Fibroblast of skin of right quadriceps (primary cell): ENCODE measurements at places on chromosomes 1 and 21.

- peak; percentile 26 for DNase-seq
These were observed 101.5 kb upstream of the TLR5 start for GRCh38 chr1:223244366-223245103.

DNA sequence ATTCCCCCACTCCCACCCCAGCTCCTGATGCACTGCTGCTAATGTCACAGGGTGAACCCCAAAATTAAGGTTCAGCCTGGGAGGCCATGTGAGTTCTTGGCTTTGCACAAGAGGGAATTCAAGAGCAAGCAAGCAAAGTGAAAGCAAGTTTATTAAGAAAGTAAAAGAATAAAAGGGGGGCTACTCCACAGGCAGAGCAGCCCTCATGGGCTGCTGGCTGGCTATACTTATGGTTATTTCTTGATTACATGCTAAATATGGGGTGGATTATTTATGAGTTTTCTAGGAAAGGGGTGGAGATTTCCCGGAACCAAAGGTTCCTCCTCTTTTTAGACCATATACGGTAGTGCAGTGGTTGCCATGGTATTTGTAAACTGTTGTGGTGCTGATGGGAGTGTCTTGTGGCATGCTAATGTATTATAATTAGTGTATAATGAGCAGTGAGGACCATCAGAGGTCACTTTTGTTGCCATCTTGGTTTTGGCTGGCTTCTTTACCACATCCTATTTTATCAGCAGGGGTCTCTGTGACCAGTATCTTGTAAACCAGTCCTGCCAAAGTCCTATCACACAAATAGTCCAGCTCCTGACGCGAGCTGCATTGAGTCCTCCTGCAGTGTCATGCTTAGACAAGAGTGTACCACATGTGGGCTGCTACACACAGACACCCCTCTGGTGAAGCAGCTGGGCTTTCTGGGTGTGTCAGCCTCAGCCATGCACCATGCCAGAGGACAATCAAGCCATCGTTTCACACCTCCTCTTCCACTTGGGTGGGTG lies 46.4 kb upstream of the CSF1 start:
- DNase-seq: peak; percentile 90

GRCh38 chr1:26582836-26583460 lies 53.4 kb downstream of the RPS6KA1 start:
- DNase-seq: peak; percentile 63

- no peak for DNase-seq
These were observed 153.6 kb downstream of the HIVEP3 start for GRCh38 chr1:41765152-41765551.

DNA sequence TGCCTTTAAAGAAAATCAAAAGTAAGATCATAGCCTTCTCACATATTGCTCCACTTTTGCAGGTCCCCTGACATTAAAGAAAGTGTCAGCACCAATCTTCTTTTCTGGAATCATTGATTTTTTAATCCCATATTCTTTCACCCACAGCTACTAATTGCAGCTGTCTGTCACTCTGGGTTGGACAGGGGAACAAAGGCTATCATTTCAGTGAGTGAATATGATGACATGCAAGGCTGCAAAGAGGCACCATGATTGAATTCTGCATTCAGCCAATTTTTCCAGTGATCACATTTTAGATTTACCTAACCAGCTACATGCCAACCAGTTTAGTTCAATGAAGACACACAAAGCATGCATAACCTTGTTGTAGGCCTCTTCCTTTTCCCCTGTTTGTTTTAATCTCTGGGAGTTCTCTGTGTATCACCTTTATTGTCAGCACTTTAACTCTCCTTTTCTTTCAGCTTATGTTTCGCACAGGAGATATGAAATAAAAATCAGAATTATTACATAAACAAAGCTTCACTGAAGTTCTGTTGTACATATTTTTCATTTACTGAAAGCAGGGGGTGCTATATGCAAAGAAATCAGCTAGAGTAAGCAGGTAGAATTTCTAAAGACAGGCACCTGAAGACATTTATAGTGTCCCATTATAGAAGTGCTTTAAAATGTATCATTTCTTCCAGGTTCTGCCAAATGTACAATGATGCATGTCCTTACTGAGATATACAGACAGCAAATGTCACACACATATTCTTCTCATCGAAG lies 584.8 kb downstream of the PLA2G4A start:
- no peak for DNase-seq

DNA sequence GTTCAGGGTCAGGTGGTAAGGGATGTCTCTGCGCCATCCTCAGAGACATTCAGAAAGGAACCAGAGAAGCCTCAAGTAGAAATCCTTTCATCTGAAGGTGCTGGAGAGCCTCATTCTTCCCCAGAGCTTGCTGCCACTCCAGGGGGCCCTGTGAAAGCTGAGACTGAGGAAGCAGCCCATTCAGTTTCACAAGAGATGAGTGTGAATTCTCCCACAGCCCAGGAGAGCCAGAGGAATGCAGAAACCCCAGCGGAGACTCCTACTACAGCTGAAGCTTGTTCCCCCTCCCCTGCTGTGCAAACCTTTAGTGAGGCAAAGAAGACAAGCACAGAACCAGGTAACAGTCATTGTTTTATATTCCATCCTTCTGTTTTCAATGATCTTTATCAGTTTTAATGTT lies 38.7 kb downstream of the ZBTB40 start:
- no peak for DNase-seq
